ENCODE measurements at places on chromosomes 2 and 18.

DNA sequence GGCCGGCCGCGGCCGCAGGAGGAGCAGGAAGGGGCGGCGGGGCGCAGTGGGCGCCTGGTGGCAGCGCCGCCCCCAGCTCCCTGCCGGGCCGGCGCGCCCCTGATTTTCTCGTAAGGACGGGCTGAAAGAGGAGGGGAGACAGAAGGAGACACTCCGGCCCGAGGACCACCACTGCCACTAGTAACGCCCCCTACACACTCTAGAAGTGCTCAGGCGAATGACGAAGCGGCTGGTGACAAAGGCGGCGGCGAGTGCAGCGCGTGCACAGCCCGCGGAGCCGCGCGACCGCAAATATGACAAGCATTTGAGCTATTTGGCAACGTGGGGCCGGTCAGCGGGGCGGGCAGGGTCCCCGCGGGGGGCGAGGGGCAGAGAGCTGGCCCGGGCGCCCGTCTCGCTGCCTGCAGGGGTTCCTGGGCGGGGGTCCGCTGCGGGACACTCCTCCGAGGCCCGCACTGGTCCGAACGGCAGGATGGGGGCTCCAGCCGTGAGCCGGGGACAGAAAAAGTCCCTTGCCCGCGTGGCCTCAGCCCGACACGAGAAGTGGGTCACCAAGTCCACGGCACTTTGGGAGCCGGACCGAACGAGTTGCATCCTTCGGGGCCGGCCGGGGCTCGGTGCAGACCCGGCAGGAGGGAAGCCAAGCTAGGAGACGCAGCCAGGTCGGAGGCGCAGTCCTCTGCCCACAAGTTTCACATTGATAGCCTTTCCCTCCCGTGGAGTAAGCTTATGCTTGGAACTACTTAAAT lies 524 bp upstream of the SERTAD2 start:
- DNase-seq: peak; percentile 85

DNA sequence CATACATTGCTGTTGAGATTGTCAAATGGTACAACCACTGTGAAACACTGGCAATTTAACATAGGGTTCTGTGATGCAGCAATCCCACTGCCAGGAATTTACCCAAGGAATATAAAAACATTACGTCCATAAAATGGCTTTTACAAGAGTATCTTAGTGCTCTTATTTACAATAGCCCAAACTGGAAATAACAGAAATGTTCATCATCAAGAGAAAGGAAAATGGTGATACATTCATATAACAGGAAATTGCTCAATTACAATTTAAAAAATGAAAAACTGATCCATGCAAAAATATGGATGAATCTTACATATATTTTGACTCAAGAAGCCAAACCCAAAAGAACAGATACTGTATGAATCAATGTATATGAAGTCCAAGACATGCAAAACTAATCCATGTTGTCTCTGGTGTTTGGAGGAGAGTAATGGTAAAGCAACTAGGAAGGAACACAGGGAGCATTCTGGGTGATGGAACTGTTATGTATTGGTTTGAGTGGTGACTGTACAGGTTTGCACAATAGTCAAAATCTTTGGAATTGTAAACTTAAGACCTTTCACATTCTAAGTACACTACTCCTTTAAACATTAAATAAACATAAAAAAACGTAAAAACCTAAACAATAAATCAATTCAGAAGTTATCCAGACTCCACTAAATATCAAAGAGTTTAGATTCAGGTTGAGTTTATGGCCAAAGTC lies 104.8 kb upstream of the WDR75 start:
- DNase-seq: no peak

DNA sequence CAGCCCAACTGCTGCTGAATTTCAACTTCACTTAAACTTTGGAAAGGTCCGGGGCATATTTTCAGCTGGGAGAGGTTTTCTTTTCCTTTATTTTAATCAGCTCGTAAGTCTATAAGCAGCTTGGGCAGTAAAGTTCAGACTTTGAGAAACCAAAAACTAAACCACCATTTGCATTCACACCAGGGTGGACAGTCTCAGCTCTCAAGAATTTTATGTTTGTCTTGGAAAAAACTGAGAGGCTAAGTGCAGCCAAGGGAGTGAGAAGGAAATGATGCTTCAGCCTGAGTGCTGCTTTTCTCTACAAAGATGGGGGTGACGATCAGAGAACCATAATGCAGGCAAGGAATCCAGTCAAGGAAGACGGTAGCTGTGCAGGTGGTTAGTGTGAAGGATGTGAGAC lies 30.2 kb downstream of the MCFD2 start:
- no peak for DNase-seq

- DNase-seq: no peak
Observed at GRCh38 chr2:30446602-30447148, 371 bp upstream of the LCLAT1 start.

- no peak for DNase-seq
Observed at GRCh38 chr2:102129082-102129481, 13.5 kb upstream of the IL1R1 start.

GRCh38 chr2:45024600-45025291 lies 15.5 kb upstream of the SIX2 start:
- DNase-seq: peak; percentile 71

GRCh38 chr2:64359171-64359891 lies 94.6 kb upstream of the LGALSL start:
- DNase-seq: no peak

DNA sequence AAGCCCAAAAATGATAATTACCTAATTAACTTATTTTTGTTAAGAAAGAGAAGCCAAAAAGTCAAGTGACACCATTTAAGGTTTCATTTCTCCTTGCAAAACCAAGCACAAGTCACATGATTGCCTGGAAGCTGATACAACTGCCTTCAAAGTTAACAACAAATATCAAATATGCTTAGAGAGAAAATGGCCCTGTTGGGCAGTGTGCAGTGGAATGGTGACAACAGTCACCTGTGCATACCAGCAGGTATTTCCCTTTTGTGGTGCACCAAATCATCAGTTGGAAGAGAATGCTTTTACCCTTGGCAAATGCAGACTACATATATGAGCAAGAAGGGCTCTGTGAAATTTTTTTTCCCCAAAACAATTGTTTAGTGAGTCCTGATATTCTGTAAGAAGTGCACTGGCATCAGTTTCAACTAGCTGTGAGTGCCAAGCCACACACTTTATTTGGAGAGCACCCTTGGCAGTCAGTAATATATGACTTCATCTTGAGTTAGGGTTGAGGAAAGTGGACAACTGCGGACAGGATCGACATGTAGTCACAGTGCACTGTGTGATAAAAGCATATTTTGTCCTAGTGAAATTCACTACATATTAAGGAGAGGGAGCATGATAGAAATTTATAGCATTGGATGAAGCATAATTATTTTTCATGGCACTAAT lies 74.9 kb upstream of the DOCK10 start:
- DNase-seq: no peak

DNA sequence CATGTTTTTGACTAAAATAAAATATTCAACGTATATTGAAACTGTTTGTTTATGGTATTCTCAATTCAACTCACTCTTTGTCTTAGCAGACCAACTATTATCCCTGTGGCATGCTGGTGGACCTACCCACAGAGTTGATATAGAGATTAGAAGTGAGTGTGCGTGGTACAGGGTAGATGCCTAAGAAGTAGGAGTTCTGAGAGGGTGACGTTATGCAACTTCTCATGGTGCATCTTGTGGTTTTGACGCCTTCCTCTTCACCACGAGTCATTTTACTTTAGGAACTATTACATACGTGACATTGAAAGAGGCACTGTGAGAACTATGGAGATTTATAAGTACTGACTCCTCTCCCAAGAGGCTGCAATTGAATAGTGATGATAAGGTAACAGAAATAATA lies 26.6 kb upstream of the NAPG start:
- no peak for DNase-seq

GRCh38 chr18:73679941-73680712 lies 467.5 kb downstream of the FBXO15 start:
- DNase-seq: no peak

DNA sequence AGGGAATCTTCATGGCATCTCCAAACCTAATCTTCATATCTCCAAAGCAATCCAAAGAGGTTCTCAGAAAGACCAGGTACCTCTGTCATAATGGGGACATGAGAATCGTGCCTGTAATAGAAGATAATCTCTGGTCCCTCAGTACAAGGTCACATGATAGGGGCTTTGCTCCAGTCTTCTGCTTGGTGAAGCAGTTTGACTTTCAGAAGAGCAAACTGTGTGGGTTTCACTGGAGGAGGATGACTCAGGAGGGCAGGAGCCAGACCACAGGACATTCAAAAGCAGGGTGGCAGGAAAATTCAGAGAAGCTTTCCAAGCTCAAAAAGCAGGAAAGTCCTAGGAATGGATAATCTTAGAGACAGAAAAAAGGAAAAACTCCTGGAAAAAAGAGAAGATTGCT lies 10.6 kb upstream of the PAX3 start:
- no peak for DNase-seq

GRCh38 chr2:12501469-12502158 lies 215.1 kb upstream of the TRIB2 start:
- DNase-seq: no peak

- DNase-seq: no peak
Observed at GRCh38 chr18:33444709-33445108, 4.2 kb upstream of the CCDC178 start.

GRCh38 chr18:43213816-43214215 lies 63.5 kb downstream of the SYT4 start:
- DNase-seq: no peak

DNA sequence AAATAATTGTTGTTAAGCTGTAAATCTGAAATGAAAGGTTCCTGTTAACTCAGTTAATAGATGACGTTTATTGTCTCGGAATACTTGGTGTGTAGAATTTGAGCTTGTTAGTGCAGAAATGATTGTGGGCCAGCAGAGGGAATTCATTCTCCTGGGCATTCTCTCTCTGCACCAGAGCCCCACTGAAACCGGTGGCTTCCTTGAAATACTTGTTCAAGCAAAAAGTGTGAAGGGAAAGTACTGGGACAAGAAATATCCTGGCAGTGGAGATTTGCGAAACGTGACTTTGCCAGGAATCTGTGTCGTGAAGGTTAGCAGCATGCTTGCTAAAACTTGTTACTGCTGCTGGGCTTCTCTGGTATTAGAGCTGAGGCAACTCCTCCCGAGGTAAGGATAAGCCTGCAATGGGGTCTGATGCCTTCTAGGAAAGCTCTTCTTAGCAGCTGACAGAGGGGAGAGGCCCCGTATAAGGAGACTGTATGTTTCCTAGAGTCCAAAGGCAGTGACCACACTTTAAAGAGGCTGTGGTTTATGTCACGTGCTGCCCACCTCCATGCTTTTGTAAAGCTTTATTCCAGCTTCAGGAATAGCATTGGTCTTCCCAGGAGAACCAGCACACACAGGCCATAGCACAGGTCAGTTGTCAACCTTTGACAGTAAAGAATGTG lies 2.0 kb downstream of the ITGA6 start:
- peak; percentile 23 for DNase-seq

DNA sequence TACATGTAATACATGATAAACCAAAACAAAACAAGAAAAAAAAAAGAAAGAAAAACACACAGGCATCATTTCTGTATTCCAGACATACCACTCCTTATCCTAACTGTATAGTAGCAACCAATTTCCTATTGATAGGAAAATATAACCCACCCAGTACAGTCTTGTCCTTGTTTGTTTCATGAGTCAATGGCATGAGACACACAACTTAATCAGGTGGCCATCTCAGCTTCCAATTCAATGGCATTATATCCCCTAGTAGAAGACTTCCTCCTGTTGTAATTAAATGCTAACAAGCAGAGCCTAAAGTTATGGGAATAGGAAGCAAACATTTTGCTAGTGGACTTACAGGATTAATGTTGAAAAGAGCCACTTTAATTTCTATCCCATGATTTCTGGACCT lies 121.0 kb upstream of the NOL4 start:
- DNase-seq: no peak

DNA sequence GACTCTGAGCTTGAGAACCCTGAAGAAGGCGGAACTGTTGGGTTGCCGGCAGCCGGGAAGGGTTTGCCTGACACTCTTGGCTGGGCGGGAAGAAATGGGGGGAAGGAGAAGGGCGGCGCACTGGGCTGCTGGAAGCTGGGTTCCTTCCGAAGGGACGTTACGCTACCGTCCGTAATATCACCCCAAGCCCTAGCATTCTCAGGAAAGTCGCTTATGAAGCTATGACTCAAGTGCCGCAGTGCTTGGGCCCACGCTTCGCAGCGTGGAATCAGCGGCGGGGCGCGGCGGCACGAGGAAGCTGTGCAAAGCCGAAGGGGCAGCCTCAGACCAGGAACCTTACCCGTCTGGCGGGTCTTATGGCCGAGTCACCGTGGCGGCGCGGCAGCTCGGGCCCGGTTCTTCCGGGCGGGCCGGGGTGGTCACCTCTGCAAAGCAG lies 50.2 kb upstream of the SIGLEC15 start:
- DNase-seq: peak; percentile 75

DNA sequence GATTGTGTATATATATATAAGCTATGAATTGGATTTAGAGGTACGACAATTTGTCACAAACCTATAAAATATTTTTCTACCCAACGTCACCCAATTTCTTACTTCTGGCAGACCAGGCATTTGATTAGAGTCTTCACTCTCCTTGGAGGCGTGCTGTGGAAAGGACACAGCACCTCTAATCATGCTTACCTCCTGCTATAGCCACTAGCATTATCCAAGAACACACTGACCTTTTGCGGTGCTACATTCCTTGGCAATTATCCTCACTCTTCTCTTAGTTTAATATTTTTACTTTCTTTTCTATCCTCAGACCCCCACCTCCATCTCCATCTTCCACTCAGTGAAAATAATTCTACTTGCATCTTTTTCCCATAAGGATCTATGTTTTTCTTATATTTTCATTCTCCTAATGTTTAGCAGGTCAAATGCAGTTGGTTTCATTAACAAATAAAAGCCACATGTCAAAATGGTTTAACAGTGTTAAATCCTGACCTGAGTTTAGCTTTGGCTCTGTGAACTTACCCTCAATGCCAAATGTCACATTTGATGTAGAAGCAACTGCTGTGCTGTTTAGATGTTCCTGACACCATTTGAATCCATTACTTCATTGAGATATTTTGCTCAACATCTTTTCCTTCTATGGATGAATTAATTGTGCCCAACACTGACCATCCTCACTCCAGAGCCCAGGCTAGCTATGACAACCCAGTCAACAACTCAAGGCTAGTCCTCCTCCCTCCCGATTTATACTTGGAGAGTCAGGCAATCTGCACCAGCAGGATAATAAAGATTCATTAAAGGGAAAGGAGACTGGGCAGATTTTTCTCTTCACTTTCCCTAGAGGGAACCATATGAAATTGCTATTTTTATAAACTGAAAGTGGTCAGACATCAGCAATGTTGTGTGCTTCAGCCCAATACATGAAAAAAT lies 240.5 kb downstream of the MREG start:
- DNase-seq: no peak

GRCh38 chr18:45166836-45167551 lies 448.3 kb upstream of the SLC14A2 start:
- no peak for DNase-seq

- peak; percentile 4 for DNase-seq
Observed at GRCh38 chr2:163877316-163877715, 141.5 kb upstream of the FIGN start.

GRCh38 chr2:176160986-176161824 lies 4.1 kb downstream of the HOXD3 start:
- DNase-seq: peak; percentile 19

- no peak for DNase-seq
Observed at GRCh38 chr2:157946919-157947557, 70.9 kb upstream of the ACVR1 start.

GRCh38 chr2:196356332-196356731 lies 185.0 kb upstream of the STK17B start:
- no peak for DNase-seq
